ENCODE measurements at places on chromosomes 2 and 18.

GRCh38 chr2:215019085-215019484 lies 119.3 kb downstream of the ABCA12 start:
- DNase-seq: no peak

GRCh38 chr2:64629875-64630274 lies 23.8 kb downstream of the SERTAD2 start:
- no peak for DNase-seq

GRCh38 chr2:111900859-111901258 lies 2.5 kb downstream of the MERTK start:
- DNase-seq: peak; percentile 36

GRCh38 chr18:58542426-58543159 lies 86.3 kb downstream of the ALPK2 start:
- no peak for DNase-seq

GRCh38 chr2:212282671-212283261 lies 255.8 kb downstream of the ERBB4 start:
- DNase-seq: no peak

- no peak for DNase-seq
These were observed 5.3 kb upstream of the CNNM3 start for GRCh38 chr2:96810783-96811192.

GRCh38 chr2:239264838-239265651 lies 135.8 kb downstream of the HDAC4 start:
- DNase-seq: no peak

DNA sequence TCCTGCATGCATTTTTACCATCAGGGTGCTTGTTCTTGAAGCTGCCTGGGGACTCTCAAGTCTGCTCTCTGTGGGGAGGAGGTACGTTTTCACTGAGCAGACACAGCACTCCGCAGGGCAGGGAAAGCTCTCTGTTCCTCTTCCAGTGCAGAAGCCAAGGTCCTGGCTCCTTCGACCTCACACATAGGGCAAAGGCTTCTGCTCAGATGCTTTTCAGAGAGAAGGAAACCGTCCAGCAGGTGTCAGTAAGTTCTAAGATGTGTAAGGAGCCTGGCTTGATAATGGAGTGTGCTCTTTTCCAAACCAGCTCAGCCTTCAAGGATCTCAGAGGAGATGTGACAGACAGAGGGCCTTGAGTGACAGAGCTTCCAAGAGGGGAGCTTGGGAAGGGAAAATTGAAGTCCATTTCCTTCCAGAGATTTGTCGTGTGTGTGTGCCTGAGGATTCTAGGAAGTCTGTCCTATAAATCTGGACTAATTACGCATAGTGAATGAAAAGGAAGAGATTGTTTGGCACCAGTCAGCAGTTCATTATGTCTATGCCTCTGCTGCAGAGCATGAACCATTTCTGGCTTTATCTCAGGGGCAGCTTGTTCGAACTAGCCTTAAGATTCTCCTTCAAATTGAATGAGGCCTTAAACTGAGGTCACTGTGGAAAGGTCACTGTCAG lies 67.3 kb upstream of the UPP2 start:
- peak; percentile 40 for DNase-seq

DNA sequence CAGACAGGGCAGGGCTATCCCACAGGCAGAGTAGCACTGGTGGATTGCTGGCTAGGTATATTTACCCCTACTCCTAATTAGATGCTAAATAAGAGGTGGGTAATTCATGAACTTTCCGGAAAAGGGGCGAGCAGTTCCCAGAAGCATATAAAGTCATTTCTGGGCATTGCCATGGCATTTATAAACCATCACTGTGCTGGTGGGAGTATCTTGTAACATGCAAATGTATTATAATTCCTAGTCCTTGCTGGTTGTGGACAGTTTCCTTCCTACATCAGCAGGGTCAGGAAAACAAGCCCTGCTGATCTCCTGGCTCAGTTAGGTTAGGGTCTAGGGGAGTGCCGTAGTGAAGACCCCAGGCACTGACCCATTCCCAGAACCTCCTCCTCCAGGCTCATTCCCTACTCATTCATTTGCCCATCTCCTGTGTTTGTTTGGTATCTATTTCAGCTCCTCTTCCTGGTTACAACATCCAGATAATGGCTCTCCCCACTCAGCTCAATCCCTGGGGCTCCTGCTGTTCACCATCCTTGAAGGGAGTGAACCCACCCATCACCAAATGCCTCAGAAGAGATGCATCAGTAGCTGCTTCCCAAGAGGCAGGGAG lies 282.7 kb downstream of the SRBD1 start:
- DNase-seq: no peak

DNA sequence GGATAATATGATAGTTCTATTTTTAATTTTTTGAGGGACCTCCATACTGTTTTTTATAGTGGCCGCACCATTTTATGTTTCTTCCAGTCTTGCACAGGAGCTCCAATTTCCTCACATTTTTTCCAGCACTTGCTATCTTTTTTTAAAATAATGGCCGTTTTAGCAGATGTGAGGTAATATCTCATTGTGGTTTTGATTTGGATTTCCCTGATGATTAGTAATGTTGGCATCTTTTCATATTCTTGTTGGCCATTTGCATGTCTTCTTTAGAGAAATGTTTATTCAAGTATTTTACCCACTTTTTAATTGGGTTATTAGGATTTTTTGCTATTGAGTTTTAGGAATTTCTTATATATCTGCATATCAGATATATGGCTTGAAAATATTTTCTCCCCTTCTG lies 29.9 kb upstream of the NAPG start:
- no peak for DNase-seq

DNA sequence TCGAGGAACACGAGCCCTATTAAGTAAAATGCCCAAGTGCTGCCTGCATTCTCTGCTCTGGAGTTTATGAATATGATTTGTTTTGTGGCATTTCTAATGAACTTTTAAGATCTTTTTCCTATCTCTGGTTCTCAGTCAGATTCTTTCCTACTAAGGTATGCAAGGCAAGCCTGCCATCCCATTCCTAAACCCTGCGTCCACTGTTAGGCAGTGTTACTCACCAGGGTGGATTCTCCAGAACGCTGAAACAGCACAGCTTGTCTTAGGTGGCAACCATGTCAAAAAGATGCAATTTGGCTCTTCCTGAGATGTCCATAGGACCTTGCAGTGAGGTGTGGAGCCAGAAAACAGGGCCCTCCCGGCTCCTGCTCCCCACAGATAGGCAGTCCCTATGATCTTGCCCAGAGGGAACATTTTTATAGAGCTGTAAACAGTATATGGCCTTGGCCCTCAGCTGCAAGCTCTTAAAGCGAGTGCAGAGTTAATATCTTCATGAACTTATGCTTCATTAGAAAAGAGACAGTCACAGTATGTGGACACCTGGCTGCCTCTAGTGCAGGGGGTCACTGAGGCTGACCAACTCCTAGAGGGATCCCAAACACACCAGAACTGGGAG lies 84.4 kb downstream of the TPGS2 start:
- DNase-seq: no peak

- peak; percentile 52 for DNase-seq
These were observed 16.2 kb downstream of the SALL3 start for GRCh38 chr18:78995740-78996395.

DNA sequence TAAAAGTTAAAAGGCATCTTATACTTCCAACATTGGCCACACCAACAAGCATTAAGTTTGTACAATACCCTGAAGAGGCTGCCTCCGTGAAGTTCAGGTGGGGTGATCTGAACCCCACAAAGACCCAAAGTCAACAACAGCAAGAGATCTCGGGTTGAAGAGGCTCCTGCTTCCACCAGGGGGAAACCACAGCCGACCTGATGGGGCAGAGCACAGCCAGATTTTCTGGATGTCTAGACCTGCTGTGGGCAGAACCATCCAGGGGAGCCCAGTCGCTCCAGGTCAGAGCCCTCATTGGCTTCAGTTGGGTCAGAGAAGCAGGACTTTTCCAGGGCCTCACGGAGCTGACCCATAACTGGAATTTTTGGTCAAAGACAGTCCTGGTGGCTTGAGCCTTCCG lies 66.5 kb upstream of the ACKR3 start:
- no peak for DNase-seq

GRCh38 chr2:74884118-74884762 lies 50.3 kb downstream of the HK2 start:
- no peak for DNase-seq

DNA sequence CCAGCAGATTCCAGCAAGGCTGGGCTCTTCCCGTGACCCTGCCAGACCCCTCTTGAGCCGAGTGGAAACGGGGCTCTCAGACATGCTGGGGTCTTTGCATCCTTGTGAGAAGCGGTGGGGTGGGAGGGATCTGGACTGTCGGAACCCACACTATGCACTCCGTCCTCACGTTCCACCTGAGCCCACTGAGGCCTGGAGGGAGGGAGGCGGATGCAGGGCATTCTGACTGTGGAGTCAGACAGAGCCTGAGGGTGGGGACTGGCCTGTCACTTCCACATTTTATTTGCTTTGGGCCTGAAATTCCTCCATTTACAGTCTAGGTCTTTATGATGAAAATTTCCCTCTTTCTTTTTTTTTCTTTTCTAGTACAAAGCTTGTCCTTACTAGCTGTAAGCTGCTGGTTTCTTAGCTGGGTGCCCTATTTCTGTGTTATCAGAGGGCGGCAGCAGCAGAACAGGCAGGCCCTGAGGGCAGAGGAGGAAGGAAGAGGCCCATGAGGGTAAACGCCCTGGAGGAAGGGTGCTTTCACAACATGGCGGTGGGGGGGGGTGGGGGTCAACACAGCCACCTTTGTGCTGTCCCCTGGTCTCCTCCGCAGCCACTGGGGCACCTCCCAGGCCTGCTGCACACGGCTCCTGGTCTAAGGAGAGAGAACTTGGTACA lies 373.5 kb upstream of the MYT1L start:
- DNase-seq: no peak

DNA sequence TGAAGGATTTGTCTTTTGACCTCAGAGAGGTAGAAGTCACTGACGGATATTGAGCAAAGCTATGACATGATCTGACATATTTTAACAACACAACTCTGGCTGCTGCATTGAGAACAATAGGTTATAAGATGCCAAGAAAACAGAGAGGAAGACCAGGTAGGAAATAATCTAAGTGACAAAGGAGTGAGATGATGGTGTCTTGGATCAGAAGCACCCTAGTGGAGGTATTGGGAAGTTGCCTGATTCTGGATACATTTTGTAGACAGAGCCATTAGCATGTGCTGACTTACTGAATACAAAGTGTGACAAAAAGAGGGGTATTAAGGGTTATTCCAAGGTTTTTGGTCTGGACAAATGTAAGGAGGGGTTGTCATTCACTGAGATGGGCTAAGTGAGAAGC lies 1438.1 kb downstream of the DPP10 start:
- DNase-seq: no peak

GRCh38 chr2:235940330-235940729 lies 227.9 kb downstream of the GBX2 start:
- no peak for DNase-seq

GRCh38 chr2:67840460-67841068 lies 222.2 kb downstream of the C1D start:
- DNase-seq: peak; percentile 80

- no peak for DNase-seq
These were observed 228.2 kb downstream of the TMEM163 start for GRCh38 chr2:134490559-134490958.

- no peak for DNase-seq
These were observed 100.7 kb downstream of the EHBP1 start for GRCh38 chr2:62806231-62806630.

GRCh38 chr18:41873730-41874129 lies 81.3 kb upstream of the PIK3C3 start:
- no peak for DNase-seq

DNA sequence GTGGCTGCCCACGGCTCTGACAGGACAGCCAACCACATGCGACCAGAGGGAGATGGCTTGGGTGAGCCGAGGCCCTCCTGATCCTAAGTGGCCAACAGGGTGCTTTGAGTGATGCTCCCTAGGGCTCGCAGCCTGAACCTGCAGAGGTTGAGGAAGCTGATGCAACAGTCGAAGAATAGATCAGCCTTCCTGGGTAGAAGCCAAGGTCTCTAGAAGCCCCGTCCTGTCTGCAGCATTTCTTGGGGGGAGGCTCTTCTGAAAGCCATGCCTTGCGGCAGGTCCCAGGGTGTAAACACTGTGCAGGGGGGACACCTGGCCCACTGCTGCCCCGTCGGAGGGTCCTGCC lies 136.4 kb downstream of the HDAC4 start:
- DNase-seq: no peak

DNA sequence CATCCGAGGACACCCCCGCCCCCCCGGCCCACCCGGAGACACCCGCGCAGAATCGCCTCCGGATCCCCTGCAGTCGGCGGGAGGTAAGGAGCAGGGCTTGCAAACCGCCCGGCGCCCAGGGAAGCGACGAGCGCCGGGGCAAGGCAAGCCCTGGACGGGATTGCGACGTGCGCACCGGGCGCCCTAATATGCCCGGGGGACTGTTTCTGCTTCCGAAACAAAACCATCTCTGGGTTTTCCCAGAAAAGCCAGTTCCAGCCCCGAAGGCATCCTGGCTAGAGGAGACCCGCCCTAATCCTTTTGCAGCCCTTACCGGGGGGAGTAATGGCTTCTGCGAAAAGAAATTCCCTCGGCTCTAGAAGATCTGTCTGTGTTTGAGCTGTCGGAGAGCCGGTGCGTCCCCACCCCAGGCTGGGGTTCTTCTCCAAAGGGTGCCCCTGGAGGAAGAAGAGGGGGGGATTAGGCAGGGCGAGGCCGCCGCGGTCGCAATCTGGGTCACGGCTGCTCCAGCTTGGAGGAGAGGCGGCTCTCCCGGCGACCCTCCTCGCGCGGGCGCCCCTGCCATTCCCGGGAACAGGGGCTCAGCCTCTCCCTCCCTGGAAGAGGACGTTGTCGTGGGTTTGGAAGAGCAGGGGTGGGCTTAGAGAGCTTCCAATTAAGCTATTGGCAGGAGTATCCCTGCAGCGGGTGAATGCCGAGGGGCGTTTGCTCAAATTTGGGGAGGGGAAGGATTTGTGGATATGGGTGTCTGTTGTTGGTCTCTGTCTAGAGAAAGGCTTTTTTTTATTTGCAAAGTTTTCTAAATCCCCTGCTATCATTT lies 521 bp downstream of the MYCN start:
- no peak for DNase-seq

GRCh38 chr18:24296276-24296675 lies 101.3 kb downstream of the OSBPL1A start:
- no peak for DNase-seq

DNA sequence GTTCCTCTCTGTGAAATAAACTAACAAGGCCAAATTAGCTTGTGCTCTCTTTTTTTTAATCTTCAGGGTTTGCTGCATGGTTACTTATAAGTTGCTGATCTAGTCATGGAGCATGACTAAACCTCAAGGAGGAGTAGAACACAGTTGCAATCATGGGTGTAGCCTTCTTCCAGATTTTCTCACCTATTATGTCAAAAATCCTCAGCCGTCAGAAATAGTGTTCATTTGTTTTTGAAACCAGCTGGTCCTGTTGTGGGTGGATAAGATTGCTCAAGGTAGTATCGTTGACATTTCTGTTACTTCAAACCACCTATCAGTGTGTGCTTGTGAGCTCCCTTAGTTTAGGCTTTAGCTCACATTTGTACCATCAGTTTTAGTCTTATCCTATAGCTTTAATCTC lies 11.2 kb downstream of the RELCH start:
- DNase-seq: no peak

GRCh38 chr2:104078431-104079157 lies 775.3 kb upstream of the POU3F3 start:
- DNase-seq: no peak

GRCh38 chr2:83584672-83585071 lies 874.4 kb downstream of the SUCLG1 start:
- no peak for DNase-seq

All from NCI-H510A treated with DMSO at 0.1 percent for 48 hours (cell line).